ENCODE measurements at places on chromosomes 11 and 22. TPM values are rescaled to one million over a fixed set of nuclear protein-coding genes. Genes with fewer than 3 reads are reported as not detected.
A peak's percentile ranks its signal among the peaks of the same experiment; 100 is the strongest.

- no peak for DNase-seq
Observed at GRCh38 chr11:42536611-42537360, 775.0 kb upstream of the API5 start.

GRCh38 chr11:126747315-126747714 lies 253.3 kb downstream of the KIRREL3 start:
- DNase-seq = no peak

- no peak for DNase-seq
Observed at GRCh38 chr11:134724106-134724778, 312.2 kb upstream of the B3GAT1 start.

DNA sequence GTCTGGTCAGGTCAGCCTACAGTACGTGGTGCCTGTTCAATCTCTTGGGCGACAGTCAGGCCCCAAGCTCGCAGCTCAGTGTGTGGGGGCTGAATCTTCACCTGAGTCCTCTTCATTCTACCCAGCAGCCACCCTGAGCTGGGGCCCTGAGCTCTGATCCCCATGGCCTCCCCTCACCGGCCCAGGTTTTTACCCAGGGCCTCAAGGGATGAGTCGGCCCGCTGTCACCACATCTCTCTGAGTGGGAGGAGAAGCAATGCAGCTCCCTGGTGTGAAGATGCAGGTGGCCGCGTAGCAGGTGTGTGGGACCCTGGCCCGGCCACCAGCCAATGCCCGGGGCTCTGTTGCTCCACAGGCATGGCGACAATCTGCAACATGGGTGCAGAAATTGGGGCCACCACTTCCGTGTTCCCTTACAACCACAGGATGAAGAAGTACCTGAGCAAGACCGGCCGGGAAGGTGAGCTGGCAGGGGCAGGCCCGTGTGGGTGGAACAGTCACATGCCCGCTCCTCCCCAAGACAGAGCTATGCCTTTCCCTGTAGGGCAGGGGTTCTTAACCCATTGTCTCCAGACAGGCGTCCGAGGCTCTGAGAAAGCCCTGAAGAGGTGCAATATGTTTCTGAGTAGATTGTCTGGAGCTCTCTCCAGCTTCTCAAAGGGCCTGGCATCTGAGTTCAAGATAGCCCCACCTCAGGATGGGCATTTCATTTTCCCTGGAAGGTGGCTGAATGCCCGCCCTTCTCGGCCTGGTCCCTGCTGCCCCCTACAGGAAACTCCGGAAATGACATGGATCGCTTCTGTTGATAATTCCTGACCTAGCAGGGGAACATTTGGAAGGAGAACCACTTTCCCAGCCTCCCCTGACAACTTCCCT lies 26.9 kb downstream of the POLR3H start:
- DNase-seq = no peak

GRCh38 chr11:81174646-81175330 lies 1558.9 kb downstream of the FAM181B start:
- no peak for DNase-seq

- DNase-seq = no peak
Observed at GRCh38 chr11:18749681-18750319, 23.8 kb upstream of the IGSF22 start.

DNA sequence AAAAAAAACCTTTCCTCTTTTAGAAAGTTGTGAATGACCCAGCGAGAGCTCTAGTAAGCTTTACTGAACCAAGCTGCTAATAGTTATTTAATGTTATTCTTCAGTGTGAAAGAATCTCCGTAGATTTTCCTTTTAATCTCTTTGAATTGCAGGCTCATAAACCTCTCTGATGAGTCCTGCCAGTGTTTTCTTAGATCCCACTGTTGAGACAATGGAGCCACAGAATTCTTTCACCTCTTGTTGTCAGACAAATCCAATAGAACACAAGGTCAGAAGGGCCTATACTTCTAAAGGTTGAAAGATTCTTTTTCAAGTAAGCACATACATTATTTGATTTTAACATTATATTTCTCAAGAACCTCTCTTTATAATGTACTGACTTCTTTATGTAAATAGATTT lies 52.2 kb downstream of the DNAJC24 start:
- no peak for DNase-seq

DNA sequence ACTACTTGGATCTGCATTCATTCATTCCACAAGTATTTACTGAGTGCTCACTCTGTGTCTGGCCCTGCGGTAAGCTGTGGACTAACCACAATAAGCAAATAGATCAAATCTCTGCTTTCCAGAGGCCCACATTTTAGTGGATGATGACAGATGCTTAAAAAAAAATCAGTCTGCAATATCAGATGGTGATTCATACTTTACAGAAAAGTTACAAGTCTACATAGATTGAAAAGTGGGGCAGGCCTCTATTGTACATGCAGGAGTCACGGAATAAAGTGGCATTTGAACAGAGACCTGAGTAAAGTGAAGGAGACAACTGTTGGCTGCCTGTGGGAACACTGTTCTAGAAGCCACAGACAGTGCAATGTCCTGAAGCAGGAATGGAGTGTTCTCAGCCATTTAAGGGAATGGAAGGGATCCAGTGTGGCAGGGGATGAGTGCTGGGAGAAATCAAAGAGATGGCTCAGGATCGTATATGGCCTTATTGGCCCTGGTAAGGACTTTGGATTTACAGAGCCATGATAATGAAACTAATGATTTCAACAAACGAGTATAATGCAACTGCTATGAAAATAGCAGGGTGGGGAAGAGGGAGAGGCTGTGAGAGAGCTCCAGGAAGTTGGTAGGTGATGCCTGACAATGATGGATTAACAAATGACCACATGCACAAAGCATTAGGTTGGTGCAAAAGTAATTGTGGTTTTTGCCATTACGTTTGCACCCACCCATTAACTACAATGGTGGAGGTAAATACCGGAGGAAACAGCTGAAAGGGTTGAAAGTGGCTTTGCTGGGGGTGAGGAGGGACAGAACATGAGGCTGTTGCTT lies 31.1 kb downstream of the TMEM45B start:
- DNase-seq = no peak

- DNase-seq = peak; percentile 61
Observed at GRCh38 chr11:69462106-69462951, 19.1 kb upstream of the LINC01488 start.

DNA sequence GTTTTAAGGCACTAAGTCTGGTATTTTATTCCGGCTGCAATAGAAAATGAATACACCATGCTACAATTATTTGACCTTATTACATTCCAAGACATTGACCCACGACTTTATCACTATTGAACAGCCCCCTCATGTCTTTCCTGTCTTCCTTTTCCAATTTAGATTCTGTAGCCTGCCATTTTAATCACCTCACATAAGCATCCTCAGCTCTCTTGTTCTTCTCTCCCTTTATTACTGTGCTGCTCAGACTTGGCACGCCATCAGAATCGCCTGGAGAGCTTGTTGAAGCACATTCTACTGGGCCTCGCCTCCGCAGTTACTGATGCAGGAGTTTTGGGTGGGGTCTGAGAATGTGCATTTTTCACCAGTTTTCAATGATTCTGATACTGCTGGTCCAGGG lies 38.7 kb upstream of the SWAP70 start:
- DNase-seq = no peak

- DNase-seq = no peak
Observed at GRCh38 chr11:76291576-76292526, 85.5 kb upstream of the WNT11 start.

GRCh38 chr11:77515483-77515882 lies 41.6 kb upstream of the PAK1 start:
- DNase-seq = peak; percentile 41

The CTSF gene
- 84.3 TPM for total RNA-seq

The EFCAB6 gene
- total RNA-seq = 1.1 TPM

The NLRP10 gene
- not detected for total RNA-seq

The ELMOD1 gene
- not detected for total RNA-seq

The CATSPERZ gene
- not detected for total RNA-seq

Data from mucosa of descending colon (tissue), 3 donors.